ENCODE measurements at places on chromosomes 7 and 10. TPM values are rescaled to one million over a fixed set of nuclear protein-coding genes. Genes with fewer than 3 reads are reported as not detected.

- no peak for ATAC-seq
These were observed 91.7 kb downstream of the SLC16A9 start for GRCh38 chr10:59617996-59618395.

GRCh38 chr10:34016576-34016975 lies 682.1 kb upstream of the NRP1 start:
- no peak for ATAC-seq

DNA sequence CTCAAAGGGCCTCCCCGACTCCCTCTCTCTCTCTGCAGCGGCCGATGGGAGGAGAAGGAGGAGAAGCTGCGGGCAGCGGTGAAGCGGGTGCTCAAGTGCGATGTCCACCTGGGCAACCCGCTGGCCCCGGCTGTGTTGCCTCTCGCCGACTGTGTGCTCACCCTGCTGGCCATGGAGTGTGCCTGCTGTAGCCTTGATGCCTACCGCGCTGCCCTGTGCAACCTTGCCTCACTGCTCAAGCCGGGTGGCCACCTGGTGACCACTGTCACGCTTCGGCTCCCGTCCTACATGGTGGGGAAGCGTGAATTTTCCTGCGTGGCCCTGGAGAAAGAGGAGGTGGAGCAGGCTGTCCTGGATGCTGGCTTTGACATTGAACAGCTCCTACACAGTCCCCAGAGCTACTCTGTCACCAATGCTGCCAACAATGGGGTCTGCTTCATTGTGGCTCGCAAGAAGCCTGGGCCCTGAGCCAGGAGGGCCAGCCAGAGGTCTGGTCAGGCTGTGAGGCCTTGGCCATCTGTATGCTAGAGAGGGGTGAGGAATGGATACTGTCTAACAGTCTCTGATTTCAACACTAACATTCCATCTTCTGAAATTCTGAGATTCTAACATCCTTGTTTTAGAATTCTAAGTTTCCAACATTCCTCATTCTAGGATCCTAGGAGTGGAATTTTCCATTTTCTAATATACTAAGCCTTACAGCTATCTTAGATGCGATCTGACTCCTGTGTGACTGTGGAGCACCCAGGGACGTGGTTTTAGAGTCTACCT lies 3.6 kb downstream of the INMT start:
- no peak for ATAC-seq

DNA sequence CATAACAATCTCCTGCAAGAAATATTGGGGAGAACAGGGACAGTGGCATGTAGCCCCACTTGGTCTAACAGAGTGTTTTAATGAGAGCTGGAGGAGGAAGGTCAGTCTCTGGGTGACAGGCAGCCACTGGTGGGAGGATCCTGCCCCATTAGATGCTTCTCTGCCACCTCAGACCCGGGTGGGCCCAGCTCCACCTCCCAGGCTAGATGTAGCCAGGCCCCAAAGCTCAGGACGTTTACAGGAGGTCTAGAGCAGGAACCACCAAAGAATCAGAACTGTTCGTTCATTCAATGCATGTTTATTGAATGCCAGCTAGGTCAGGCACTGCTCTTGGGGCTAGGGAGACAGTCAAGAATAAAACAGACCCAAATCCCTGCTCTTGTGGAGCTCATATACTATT lies 28.4 kb upstream of the GPNMB start:
- ATAC-seq = no peak

- ATAC-seq = peak; percentile 40
These were observed 341.7 kb downstream of the PARD3 start for GRCh38 chr10:34473174-34474008.

DPP6 gene
- total RNA-seq = 0.12 TPM

ZNF736 gene
- 4.2 TPM for total RNA-seq

DNA sequence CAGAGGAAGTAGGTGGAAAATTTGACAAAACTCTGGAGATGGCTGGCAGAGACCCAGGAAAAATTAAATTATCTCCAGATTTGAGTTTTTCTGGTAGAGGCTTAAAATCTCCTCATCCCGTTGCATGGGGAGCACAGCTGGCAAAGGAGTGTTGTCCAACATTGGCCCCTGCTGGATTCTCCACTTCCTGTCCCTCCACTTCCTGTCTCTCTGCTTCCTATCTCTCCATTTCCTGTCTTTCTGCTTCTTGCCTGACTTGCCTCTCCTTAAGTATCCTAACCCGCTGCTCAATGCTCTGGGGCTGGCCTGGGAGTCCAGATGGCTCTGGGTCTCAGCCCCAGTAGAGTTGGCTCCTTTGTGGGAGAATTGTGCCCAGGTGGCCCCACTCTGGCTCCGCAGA lies 65.8 kb upstream of the EMX2 start:
- ATAC-seq = no peak

OR2A42 gene
- total RNA-seq = not detected

DNA sequence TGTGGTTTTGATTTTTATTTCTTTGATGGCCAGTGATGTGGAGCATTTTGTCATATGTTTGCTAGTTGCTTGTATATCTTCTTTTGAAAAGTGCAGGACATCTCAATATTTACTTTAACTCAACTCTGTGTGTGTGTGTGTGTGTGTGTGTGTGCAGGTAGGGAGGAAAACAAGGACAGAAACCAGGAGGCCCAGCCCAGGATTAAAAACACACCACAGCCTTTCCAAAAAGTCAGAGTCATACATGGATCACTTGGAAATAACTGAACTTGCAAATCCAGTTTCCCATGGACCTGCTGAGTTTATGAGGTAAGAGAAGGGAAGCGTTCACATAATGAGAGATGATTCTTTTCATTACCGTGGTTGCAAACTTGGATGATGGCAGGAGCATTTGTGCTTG lies 189.9 kb upstream of the LYZL1 start:
- peak; percentile 54 for ATAC-seq

DNA sequence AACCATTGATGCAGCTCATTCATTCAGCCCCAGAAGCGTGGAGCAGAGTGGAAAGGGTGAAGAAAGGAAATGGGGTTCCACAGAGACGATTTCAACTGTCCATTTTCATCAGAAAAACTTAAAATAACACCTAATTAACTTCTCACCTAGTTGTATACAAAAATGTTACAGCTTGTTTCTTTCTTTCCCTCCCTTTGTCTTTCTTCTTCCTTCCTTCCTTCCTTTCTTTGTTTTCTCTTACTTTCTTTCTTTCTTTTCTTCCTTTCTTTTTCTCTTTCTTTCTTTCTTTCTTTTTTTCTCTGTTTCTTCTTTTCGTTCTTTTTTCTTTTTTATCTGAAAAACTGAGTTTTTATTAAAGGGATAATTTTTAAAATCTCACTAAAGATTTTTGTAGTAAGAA lies 105.9 kb upstream of the GNAI1 start:
- no peak for ATAC-seq

DNA sequence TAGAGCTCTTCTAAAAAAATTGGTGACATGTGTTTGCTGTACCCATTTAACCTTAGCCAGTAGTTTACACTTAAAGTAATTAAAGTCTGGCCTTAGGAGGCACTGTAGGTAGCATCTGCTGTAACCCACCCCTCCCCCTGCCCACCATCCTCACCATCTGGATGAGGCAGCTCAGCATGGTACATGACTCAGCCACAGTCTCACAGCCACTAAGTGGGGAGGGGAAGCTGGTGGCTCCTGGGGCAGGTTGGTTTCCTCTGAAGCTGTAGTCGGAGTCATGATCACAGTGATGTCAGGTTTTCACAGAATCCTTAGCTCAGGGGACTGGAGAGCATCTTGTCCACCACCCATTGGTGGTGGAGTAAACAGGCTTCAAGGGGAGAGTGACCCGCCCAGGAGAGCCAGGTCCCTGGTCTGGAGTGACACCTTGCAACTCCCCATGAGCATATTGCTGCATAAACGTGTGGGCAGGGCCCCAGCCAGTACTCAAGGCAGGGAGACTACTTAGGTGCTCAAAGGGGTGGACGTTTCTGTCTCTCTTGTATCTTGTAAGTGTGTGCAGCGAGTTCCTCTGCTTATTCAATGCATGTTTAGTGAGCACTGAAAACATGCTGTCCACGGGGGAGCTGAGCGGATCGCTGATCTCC lies 125.9 kb downstream of the GRK5 start:
- no peak for ATAC-seq

DNA sequence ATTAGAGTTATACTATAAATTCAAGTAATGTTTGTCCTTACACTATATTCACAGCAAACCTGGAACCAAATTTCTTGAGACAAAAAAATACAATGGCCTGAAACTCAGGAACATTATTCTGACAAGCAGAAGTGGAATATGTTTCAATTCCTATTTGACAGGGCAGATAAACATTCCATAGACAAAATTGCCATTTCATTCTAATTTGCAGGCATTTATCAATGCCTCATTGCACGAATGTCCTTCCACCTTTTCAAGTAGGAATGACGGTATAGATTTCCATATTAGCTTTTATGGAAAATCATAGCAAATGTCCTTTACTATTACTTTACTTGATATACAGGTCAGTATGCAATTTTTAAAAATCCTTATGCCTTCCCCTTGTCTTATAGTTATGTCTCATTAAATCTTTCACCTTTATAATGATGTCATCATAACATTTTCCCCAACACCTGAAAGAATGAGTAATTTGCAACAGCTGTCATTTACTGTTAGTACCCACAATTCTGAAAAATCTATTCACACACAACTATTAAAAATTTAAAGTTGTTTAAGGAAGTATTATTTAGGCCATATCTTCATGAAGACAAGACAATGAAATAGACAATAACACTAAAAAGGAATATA lies 299.7 kb upstream of the SEMA3C start:
- ATAC-seq = no peak

OR6V1 gene
- total RNA-seq = not detected

- no peak for ATAC-seq
These were observed 44.9 kb downstream of the BAMBI start for GRCh38 chr10:28722065-28722803.

DNA sequence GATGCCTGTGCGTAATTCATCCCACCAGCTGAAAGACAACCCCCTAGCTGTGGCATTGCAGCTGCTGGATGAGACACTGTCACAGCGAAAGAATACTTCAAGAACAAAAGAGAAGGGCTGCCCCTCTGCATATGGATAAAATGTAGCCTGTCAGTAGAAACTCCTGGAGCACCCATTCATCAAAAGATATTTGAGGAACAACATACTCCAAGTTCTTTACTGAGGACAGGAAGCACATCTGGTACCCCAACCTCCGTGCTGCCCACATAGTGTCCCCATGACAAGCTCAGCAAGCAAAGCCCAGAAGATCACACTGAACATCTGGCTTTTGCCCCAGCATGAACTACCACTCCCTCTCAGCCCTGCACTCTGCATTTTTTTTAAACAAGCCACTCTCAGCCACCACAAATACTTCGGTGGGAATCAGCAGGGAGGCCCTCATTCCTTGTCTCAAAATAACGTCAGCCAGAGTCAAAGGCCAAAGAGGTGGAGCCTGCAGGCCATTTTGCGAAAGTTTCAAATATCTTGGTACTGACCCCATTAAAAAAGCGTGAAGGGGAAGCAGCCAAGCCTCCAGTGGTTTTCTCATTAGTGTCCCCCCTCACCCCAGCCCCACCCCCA lies 1.7 kb downstream of the CREB3L2 start:
- no peak for ATAC-seq

- no peak for ATAC-seq
These were observed 33.6 kb downstream of the SLC18A2 start for GRCh38 chr10:117274509-117274908.

CABCOCO1 gene
- not detected for total RNA-seq

DNA sequence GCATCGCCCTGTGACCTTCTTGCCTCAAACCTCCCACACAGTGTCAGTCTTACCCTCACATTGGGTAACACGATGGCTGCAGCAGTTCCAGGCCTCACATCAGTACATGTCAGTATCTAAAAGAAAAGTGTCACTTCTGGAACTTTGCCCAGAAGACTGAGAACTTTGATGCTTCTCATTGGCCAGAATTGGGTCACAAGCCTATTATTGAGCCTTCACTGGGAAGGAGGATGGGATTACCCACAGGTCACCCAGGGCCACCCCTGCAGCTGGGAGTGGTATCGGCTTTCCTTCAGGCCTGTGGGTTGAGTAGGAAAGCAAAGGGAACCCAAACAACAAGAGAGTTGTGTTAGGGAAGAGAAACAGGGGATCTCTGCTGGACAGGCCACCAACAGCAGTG lies 111.5 kb downstream of the NPY start:
- no peak for ATAC-seq

SKIDA1 gene
- 0.44 TPM for total RNA-seq

GRCh38 chr7:127961786-127962453 lies 69.3 kb downstream of the LRRC4 start:
- no peak for ATAC-seq

DNA sequence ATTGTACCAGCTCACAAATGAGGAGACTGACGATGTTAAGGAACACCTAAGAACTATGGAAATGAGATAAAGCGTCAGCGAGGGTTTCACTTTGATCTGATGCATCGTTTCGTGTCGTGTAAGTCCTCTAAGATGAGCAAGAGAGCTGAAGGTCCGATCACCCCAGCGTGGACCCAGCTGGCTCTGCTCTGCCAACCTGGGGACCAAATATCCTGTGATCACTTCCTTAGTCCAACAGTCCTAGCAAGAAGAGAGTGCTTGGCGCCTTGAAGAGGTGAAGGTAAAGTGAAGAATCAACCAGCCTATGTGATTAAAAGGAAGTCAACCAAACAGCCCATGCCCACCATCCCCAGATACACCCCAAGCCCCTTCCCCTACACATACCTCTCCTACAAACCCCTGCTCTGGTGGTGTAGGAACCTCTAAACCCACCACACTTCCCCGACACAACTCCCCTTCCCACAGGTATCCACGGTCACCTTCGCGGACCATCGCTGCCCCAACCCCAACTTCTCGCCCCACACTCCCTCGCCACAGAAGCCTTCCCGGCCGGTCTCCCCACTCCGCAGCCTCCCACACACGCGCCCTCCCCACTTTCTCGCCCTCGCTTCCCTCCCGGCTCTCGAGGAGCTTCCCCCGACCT lies 722 bp downstream of the UPF2 start:
- ATAC-seq = no peak

NPC1L1 gene
- not detected for total RNA-seq

IGF2BP3 gene
- 3.9 TPM for total RNA-seq

GRCh38 chr10:18455086-18455884 lies 196.1 kb downstream of the NSUN6 start:
- no peak for ATAC-seq

- peak; percentile 96 for ATAC-seq
These were observed 67.0 kb upstream of the CFAP46 start for GRCh38 chr10:133009218-133009950.

- no peak for ATAC-seq
These were observed 18.2 kb upstream of the INMT start for GRCh38 chr7:30733691-30734090.

PHYH gene
- total RNA-seq = 5.7 TPM

- ATAC-seq = no peak
These were observed 78.1 kb downstream of the INHBA start for GRCh38 chr7:41624818-41625217.

VSTM2A gene
- not detected for total RNA-seq

OR13A1 gene
- 0.32 TPM for total RNA-seq

DNA sequence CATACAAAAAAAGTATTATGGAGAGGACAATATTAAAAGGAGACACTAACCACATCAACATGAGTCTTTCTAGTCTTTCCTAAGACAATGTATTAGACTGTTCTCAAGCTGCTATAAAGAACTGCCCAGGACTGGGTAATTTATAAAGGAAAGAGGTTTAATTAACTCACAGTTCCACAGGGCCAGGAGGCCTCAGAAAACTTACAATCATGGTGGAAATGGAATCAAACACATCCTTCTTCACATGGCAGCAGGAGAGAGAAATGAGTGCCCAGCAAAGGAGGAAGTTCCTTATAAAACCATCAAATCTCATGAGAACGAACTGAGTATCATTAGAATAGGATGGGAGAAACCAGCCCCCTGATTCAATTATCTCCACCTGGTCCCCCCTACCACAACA lies 25.7 kb downstream of the CACNA2D1 start:
- ATAC-seq = no peak

All from esophagus mucosa (tissue), 1 donor.